ENCODE measurements at places on chromosomes 6 and 20.
A peak's percentile ranks its signal among the peaks of the same experiment; 100 is the strongest.

GRCh38 chr6:112243861-112244827 lies 10.2 kb downstream of the LAMA4 start:
- no peak for DNase-seq

DNA sequence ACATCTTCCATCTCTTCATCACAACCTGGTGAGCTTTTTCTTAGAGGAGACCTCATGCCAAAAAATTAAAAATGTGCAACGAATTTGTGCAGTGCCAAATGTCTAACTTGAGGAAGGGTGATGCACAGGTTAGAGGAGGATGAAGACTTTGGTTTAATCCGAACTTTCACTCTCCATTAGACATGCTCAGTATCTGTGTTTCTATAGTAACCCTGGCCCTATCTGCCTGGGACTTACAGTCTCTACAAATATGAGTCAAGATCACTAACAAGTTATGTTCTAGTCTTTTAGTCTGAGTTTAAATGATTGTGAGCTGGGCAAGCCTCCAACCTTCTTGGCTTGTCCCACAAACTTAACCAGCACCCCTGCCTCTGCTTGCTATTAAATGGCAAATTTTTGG lies 377.0 kb downstream of the BMP2 start:
- no peak for DNase-seq

- no peak for DNase-seq
These were observed 105.2 kb upstream of the ASF1A start for GRCh38 chr6:118788702-118789101.

DNA sequence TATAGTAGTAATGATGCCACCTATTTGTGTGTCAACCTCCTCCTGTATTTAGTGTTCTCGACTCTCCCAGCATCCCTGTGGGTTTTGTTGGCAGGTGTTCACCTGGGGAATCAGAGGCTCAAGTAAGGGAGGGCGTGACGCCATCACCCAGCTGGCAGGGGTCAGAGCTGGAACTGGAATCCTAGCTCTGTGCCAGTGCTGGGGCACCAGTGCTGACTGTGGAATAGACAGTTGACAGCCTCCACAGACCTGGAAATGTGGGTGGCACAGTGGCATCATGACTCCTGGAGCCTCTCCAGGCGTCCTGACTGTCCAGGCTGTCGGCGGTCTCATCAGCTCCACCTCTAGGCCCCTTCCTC lies 102.8 kb downstream of the SYCP2 start:
- no peak for DNase-seq

GRCh38 chr6:21151530-21151929 lies 442.0 kb upstream of the SOX4 start:
- DNase-seq = no peak

GRCh38 chr6:2085657-2086056 lies 159.7 kb downstream of the GMDS start:
- no peak for DNase-seq

DNA sequence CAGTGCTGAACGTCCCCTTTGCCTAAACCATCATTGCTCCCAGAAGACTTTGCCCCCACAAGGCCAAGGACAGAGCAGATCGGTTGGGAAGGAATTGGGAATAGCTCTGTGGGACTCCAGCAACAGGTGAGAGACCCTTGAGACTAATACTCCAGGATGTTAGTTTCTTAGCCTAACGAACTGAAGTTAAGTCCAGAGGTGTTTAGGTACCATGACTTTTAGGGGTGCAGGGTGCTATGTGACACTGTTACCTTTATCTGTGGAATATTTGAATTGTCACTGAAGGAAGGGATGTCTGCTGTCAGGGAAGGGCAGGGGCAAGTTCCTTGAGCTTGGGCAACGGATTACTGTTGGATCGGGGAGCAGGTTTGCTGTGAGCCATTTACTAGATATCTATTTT lies 1.9 kb downstream of the BLCAP start:
- no peak for DNase-seq

- DNase-seq = no peak
These were observed 35.6 kb downstream of the PDE7B start for GRCh38 chr6:135887069-135887468.

DNA sequence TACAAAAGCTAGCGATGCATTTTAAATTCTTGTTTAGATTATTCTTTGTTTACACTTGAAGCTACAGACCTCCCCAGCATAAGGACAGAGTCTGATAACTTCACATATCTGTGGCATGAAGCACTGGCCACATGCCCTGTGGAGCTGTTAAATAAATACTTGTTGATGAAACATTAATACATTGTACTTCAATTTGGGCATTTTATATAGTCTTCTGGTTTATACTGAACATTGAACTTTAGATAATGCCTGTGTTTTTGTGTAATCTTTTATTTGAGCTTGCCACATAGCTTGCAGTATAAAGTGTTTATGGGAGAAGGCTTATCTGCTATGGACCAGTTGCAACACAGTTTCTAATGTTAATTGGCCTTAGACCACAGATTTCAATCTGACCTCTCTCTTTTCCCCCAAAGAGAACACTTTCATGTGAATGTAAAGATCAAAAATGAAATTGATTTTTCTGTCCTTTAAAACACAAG lies 48.2 kb downstream of the FRK start:
- DNase-seq = no peak

DNA sequence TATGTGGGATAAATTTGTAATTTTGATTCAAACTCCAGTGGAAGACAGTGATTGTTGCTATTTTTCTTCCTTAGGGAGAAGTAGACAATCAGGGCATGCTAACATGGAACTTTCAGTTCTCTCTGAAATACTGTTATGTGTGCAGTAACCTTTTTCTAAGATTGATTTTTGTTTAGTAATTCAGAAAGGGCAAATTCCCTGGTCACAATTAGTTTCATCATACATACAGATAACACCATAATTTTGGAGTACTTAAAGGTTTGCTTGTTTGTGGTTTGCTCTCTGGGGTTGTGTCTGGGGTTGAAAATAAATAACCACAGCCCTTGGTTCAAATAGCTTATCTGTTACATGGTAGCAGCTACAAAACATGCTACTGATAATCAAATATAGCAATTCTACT lies 34.4 kb downstream of the ADGRG6 start:
- no peak for DNase-seq

DNA sequence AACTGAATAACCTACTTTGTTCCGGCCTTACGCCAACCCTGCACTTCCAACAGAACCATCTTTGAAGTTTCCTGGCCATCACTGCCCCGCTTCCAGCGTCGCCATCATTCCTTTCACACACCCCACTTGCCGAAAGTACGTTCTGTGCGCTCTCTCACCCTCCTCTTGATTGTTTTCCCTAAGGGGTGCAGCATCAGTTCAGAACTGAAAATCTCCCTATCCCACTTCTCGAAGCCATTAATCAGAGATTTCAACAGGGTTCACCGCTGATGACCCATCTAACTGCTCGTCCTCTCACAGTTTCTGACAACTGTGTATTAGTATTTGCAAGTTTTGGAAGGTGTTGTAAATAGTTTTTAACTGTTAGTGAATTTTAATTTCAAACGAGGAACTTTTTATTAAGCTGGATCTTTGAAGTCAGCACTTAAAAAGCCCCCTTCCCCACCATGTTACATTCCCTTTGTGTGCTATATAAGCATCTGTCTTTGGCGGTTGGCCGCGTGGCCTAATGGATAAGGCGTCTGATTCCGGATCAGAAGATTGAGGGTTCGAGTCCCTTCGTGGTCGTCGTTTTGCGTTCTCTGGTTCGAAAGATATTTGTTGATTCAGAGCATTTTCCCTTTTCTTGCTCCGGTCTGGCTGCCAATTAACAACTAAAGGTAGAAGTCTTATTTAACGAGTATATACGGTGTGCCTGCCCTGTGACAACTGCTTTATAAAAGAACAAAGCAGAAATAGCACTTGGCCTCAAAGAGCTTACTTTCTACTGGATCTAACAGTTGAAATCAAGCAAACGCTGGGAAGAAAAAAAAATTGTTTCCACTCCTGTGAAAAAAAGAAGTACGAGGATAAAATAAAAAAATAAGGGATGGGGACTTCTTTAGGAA lies 42.6 kb downstream of the TRIM27 start:
- peak; percentile 87 for DNase-seq

DNA sequence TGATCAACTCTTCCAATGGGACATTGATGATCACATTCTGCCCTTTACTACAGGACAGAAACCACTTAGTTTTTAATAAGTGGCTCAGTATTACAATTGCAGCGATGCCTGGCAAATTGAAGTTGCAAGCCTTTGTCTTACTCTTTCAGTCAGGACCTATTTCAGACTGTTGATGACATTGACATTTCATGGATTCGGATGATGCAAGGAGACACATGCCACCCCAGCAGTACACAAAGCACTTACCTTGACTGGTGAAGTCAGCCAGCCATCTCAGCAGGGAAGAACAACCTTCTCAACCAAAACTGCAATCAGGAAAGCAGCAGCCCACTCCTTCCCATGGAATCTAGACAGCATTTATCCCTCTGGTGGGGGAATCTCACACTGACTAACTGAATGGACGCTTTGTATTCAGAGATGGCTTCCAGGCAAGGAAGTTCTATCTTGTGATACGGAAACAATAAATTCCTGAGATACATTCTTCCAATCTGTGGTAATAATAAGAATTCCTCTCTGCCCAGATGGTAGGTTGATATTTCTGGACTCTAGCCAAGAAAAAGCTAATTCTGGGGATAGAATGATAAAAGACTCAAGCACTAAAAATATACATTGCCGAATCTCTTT lies 24.8 kb downstream of the NFYA start:
- DNase-seq = peak; percentile 93

DNA sequence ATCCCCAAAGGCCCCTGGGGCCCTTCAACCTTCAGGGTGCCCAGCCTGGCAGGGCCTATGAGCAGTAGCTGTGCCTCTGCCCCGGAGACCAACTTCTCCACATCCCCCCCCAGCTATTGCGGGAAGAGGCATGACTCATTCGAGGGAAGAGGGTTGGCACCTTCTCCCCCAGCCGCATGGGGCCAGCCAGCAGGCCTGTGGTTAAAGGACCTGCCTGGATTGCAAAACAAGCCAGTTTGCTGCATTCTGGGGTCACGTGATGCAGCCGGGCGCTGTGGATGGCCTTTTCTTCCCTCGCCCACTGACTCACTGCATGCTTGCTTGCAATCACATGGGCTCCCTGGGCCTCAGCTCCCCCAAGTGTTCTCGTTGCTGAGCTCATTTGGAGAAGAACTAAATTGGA lies 182.5 kb downstream of the MAFB start:
- peak; percentile 84 for DNase-seq

DNA sequence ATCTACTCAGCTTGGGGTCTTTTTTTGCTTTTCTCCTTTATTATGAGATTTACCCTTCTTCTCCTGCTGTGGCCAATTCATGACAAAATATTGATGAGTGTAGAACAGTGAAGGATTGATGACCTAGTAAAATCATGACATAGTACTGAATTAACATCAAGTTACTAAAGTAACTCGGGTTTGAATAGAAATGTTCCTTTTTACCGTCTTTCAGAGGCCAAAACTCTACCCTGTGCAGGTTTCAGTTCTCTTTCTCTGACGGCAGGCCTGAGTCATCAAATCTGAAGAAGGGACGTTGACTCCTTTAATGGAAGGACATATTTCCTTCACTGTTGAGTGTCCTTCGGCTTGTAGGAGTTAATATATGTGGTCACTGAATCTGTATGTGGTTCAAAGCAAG lies 80.7 kb downstream of the RREB1 start:
- DNase-seq = no peak

GRCh38 chr20:20456741-20457140 lies 88.8 kb downstream of the INSM1 start:
- no peak for DNase-seq

GRCh38 chr20:25269057-25269832 lies 21.4 kb downstream of the PYGB start:
- DNase-seq = no peak

Measured in SK-MEL-5 (cell line).